ENCODE measurements at places on chromosomes 11 and 22. TPM values are rescaled to one million over a fixed set of nuclear protein-coding genes. Genes with fewer than 3 reads are reported as not detected.
A peak's percentile ranks its signal among the peaks of the same experiment; 100 is the strongest.

- DNase-seq: peak; percentile 59
Observed at GRCh38 chr11:44955015-44955738, 4.5 kb upstream of the TP53I11 start.

GRCh38 chr11:13098063-13098462, 88.9 kb downstream of the RASSF10 start:
- DNase-seq: peak; percentile 74

GRCh38 chr11:41879214-41879613, 419.8 kb upstream of the LRRC4C start:
- no peak for DNase-seq

DNA sequence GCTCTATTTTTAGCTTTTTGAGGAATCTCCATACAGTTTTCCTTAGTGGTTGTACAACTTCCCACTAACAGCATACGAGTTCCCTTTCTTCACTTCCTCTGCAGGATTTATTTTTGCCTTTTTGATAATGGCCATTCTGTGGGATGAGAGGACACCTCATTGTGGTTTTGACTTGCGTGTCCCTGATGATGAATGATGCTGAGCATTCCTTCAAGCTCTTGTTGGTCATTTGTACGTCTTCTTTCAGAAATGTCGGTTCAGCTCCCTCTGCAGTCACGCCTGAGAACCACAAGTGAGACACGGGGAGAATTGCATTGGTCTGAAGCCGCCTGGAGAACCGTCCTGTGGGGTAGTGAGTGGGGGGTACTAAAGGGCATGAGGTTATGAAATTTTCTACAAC, 2.0 kb upstream of the KRTAP5-10 start:
- peak; percentile 33 for DNase-seq

DNA sequence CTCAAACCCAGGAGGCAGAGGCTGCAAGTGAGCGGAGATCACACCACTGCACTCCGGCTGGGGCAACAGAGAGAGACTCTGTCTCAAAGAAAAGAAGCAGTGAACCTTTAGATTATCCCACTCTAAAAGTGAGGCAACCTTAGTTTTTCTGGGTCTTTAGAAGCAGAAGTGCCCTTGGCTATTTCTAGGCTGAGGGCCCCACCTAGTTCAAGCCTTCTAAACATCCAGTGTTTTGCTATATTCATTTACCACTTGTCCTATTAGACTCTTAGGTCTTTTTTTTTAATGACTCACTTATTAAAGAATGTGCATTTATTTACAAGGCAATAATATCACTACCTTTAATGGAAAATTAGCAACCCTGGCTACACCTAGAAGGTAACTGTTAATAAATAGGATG, 16.7 kb upstream of the EHF start:
- DNase-seq: no peak

DNA sequence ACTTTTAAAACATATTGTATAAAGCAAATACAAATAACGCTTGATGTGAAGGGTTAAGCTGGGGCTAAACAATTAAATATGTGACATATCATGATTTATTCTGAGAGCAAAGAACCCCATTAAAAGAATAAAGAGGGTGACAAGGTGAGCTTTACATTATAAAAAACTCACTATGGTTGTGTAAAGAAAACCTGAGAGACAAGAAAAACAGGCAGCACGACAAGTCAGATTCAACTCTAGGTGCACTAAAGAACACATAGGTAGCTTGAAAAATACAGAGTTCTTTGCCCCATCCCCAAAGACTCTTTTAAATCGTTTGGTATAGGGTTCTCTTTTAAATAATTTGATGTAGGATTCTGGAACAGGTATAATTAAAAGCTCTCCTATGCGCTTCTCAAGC, 63.5 kb downstream of the LUZP2 start:
- DNase-seq: peak; percentile 3

DNA sequence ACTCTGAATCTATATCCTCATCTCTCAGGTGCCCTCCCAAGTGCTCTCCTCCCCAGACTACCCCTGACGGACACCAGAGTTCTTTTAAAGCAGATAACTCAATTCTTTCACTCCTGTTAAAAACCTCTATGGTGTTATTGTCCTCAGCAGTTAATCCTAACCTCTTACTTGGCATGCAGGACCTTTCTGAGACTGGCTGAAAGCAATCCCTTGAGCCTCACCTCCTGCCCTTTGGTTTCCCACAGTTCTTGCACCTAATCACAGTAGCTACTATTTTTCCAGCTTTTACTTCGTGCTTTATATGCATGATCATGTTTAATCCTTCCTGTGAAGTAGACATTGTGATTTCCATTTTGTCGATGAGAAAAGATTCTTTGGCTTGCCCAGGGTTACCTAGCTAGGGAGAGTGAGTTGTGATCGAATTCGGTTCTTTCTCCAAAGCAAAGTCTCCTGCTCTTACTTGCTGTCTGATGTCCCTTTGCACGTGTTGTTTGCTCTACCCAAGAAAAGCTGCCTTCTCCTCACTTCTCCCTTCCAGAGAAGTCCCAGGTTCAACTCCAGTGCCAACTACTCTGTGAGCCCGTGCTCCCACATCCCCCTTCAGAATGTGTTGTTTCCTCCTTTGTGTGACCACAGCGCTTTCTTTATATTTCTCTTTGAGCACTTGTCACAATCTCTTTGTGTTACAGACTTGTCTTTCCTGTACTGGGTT, 2.1 kb downstream of the UBE2L3 start:
- no peak for DNase-seq

GRCh38 chr11:60265373-60266214, 14.9 kb upstream of the MS4A4A start:
- peak; percentile 66 for DNase-seq

- no peak for DNase-seq
Observed at GRCh38 chr11:23502826-23503225, 642.6 kb upstream of the CCDC179 start.

GRCh38 chr22:37386441-37386840, 40.8 kb downstream of the ELFN2 start:
- no peak for DNase-seq

DNA sequence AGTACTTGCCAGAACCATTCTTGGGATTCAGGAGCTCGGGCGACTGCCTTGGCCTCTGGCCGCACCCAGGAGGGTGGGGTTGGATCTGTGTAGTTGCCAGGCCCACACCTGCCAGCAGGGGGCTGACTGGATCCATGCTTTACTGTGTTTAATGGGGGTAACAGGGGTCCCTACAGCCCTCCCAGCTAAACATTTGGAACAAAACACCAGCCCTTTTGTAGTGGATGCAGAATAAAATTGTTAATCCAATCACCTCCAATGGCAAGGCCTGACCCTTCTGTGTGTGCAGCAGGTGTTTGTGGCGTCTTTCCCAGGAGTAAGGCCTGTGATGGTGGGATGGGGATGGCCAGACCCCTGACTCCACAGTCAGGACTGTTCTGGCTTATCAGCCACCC, 22.5 kb downstream of the SUN2 start:
- peak; percentile 67 for DNase-seq

GRCh38 chr11:96008161-96008720, 84.3 kb upstream of the MTMR2 start:
- DNase-seq: peak; percentile 29

DNA sequence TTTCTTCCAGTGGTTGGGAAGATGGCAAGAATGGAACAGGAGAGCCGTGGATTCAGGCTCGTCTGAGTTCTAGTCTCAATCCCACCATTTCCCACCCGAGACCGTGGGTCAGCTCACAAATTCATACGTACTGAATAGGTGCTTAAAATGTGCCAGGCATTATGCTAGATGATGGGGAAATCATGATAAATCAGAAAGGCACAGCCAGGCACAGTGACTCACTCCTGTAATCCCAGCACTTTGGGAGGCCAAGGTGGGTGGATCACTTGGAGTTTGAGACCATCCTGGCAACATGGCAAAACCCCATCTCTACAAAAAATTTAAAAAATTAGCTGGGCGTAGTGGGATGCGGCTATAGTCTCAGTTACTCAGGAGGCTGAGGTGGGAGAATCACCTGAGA, 7.1 kb downstream of the TRIOBP start:
- DNase-seq: no peak

- DNase-seq: no peak
Observed at GRCh38 chr11:10158461-10158860, 135.6 kb downstream of the SBF2 start.

DNA sequence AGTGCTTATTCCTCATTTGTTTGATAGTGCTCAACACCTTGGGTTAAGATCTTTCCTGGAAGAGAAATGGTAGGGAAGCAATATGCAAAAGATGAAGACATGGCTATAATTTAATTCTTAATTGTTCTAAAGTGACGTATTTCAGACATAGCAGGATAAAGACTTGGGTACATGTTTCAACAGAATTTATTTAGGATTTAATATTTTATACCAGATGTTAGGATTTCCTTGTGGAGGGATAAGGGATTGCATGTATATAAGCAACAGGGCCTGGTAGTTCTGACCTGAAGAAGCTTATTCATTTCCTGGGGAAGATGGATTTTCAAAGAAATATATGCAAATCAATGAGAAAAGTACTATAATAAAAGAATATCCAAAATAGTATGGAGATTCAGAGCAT, 163.8 kb downstream of the FAT3 start:
- DNase-seq: no peak

GRCh38 chr11:128482512-128483191, 104.7 kb downstream of the ETS1 start:
- DNase-seq: no peak

DNA sequence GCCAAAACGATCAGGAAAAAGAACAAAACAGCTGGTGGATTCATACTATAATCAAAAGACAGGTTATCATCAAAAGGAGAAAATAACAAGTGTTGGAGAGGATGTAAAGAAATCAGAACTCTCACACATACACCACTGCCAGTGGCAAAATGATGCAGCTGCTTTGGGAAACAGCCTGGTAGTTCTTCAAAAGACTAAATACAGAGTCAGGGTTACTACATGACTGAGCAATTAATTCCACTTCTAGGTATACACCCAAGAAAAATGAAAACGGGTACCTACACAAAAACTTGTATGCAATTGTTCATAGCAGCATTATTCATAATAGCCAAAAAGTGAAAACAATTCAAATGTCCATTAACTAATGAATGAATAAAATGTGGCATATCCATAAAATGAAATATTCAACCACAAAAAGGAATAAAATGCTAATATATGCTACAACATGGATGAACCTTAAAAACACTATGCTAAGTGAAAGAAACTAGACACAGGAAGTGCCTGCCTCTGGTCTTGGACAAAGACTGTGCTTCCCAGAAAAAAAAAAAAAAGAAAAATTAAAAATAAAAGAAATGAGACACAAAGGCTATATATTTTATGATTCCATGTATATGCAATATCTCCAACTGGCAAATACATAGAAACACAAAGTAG, 8.3 kb downstream of the UEVLD start:
- DNase-seq: no peak

APOA4 gene
- not detected for total RNA-seq

FAM227A gene
- 1.9 TPM for total RNA-seq

OR2AT4 gene
- not detected for total RNA-seq

CD151 gene
- total RNA-seq: 181 TPM

MMP13 gene
- total RNA-seq: not detected

NCR3LG1 gene
- total RNA-seq: 1.0 TPM
